ENCODE measurements at places on chromosomes 1 and 21.

DNA sequence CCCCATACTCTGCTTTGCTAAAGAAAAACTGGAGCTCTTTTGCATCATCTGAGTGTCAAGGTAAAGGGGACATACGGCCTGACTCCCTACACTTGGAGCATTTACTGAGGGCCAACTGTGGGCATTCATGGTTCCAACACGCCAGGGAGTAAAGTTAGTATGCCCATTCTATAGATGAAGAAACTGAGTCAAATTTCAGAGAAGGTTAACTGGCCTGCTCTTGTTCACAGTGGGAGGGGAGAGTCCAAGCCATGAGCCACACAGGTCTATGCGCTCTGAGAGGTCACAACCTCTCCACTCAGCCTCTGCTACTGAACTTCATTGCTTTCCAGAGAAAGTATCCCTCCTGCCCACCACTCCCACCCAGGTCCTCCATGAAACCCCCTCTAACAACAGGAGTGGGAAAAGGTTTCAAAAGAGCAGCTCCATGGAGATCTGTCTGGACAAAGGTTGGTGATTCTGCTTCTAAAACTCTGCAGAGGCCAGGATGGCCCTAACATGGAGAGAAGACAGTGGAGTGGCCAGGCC, 6.8 kb upstream of the KCNN3 start:
- DNase-seq, result no peak

DNA sequence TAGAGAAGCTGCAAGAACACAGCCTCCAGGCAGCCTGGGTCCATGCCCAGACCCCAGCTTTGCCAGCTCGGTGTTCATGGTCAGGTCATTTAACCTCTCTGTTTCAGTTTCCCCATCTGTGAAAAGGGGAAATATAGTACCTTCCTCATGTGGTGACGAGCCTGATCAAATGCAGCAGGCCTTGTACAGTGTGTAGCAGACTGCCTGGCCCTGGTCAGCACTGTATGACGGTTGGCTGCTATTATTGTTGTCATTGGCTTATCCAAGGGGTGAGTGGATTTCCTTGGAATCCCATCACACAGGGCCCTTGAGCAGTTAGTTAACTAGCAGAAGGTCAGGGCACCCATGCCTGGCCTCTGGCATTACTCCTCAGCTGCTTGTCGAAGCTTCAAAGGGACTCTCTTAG, 6.6 kb upstream of the TMEM51 start:
- DNase-seq, result no peak

- DNase-seq, result no peak
Observed at GRCh38 chr1:29546496-29546895, 310.2 kb downstream of the PTPRU start.

DNA sequence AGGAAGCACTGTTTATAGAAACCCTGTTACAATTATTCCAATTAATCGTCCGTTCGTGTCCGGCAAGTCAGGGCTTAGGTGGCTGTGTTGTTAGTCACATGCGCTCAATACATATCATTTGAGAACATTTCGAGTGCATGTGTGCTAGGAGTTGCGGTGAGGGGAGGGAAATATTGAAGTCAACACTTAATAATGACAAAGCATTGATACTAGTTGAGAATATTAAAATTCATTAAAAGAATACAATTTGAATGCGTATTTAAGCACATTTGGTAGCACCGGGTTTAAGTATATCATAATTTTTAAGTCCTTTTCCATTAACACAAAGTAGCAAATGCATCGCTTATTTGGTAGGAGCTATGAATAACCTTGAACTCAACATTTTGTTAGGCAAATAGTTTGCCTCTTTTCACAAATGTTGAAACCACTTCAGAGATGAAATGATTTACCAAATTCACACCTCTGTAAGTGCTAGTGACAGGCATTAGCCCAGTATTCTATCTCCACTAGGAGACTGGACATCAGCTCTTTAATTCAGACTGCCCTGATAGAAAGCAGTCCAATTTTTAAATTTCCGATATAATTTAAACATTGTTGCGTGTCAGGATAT, 1.1 kb upstream of the SERBP1 start:
- DNase-seq, result no peak

DNA sequence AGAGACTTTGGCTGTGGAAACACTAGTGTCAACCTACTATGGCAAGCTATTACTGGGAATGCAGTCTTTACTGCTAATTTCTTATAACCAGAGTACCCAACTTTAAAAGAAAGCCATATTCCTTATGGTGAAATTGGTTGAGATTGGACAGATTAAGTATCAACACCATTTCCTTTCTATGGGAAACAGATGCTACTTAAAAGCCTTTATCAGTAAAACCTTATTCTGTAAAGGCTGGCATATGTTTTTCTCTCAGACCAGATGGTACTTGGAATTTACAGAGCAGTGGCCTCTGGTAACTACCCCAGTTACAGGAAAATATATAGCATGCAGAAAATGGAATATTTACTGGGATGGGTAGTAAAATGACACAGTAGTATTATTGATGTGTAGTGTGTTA, 18.8 kb downstream of the IFI44 start:
- no peak for DNase-seq
